GM03348 (cell line): ENCODE measurements at places on chromosomes 1 and 21.
A peak's percentile ranks its signal among the peaks of the same experiment; 100 is the strongest.

- no peak for DNase-seq
Observed at GRCh38 chr1:18929686-18930085, 26.8 kb downstream of the IFFO2 start.

DNA sequence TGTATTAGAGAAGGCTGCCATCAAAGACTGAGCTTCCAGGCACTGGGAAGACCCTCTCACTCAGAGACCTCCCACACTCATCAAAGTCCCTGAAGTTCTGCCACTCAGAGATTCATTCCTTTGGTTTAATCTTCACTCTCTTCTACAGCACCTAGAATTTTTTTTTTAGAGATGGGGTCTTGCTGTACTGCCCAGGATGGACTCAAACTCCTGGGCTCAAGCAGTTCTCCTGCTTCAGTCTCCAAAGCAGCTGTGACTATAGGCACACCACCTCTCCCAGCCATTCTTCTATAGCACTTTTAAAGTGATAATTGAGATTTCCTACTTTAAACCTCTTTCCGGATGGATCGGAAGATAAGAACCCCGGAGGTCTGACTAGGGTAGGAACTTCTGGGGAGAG, 3.7 kb upstream of the HP1BP3 start:
- no peak for DNase-seq

- peak; percentile 48 for DNase-seq
Observed at GRCh38 chr1:25501235-25502058, 42.0 kb upstream of the LDLRAP1 start.

DNA sequence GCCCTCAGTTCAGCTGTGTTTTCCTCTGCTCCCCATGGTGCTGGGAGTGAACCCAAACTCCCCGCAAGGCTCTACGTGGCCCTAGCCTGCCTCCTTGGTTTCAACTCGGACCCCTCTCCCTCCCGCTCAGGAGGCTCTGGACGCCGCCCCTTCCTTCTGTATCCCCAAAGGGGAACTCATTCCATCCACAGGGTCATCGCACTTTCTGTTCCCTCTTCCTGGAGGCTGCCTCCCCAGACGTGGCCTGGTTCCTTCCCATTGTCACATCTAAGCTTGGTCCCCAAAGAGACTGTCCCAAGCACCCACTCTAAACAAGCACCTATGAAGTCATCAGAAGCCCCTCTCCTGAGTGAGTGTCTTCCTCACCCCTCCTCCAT, 10.9 kb downstream of the KCNAB2 start:
- DNase-seq = no peak

DNA sequence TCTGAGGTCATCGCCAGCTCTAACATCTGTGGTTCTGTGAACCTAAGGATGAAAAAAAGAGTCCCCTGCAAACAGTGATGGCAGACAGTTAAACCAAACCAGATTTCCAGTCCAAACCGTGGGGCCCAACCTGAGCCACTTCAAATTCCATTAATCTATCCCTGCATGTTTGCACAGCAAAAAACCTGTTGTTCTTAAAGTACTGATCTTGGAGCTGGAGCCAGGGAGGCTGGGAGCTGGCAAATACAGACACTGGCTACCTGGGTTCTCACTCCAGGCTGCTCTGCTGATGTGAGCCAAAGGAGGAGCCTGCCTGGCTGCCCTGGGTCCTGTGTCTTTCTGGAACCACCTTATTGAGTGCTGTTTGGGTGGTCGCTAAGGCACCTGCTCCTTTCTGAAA, 16.4 kb downstream of the LDLRAD1 start:
- no peak for DNase-seq

DNA sequence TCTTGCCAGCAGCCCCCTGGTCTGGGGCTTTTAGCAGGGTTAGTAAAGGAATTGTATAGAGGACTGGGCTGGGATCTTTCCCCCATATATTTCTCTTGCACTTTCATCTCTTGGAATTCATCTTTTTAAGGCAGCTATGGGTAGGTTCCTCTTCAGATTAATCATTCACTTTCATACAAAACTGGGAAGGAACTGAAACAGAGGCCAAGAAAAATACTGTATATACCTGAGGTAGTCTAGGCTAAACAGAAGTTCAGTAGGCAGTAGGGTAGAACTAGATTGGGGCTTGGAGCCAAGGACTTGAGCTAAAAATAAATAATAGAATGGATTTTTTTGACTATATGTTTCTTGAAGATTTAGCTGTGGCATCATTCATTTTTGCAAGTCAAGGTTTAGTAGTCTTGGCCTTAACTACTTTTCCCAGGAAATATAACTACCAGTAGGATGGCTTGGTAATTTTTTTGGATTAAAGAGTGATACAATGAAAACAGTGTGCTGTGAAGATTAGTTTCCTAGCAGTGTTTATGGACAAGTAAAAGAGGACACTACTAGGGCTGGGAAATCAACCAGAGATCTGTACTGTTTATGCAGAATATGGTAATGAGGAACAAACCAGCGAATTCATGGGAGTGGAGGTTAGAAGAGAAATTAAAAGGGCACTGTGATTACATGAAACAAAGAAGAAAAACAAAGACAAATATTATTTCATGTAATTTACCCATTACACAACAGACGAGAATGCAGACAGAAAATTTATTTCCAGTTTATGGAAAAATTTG, 50.9 kb upstream of the PTGS2 start:
- no peak for DNase-seq

GRCh38 chr1:88608139-88608943, 75.7 kb upstream of the PKN2 start:
- DNase-seq = peak; percentile 55

GRCh38 chr1:107900090-107900945, 64.7 kb downstream of the VAV3 start:
- DNase-seq = no peak
